Lung microvascular endothelial cell (primary cell): ENCODE measurements at places on chromosomes 4 and X. TPM values are rescaled to one million over a fixed set of nuclear protein-coding genes. Genes with fewer than 3 reads are reported as not detected.

Gene VEGFC
- total RNA-seq: 0.60 and 2.4 TPM in 2 replicates

Gene WDR17
- under 0.01 and 0.22 TPM in 2 replicates for total RNA-seq

Gene NLRP2B
- under 0.01 TPM in 1 of 2 replicates, not detected in the other for total RNA-seq

GRCh38 chr4:44985152-44985551, 258.8 kb upstream of the GNPDA2 start:
- no peak for DNase-seq

DNA sequence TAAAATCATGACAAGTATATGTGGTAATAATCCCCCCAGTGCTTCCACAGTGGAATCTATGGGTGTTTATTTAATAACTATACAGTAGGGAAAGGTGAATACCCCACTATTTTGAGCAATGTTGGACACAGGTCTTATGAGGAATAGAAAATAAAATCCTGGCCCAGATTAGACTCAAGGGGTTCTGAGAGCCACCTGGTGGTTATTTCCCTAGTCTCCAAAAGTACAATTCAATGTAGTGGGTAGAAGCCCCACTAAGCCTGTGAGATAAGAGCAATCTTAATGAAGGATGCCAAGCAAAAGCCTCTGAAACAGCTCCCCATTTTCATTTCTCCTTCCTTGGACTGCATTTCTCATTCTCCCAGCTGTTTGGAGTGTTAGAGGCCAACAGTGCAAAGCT, 328.2 kb upstream of the NR3C2 start:
- peak; percentile 11 for DNase-seq
